ENCODE measurements at places on chromosomes 16 and 17. TPM values are rescaled to one million over a fixed set of nuclear protein-coding genes. Genes with fewer than 3 reads are reported as not detected.

Gene ENPP7
- not detected for total RNA-seq

Gene TEX14
- under 0.01 TPM for total RNA-seq

Gene KRTAP2-2
- not detected for total RNA-seq

Gene RAB26
- 0.58 TPM for total RNA-seq

Gene NAA38
- total RNA-seq: 65.7 TPM

Gene OR2C1
- total RNA-seq: under 0.01 TPM

Gene PLXDC1
- 1.1 TPM for total RNA-seq

Gene CDH13
- total RNA-seq: 141 TPM

Gene KRT36
- not detected for total RNA-seq

Gene TBC1D3I
- not detected for total RNA-seq
